ENCODE measurements at places on chromosomes 4 and X. TPM values are rescaled to one million over a fixed set of nuclear protein-coding genes. Genes with fewer than 3 reads are reported as not detected.

DNA sequence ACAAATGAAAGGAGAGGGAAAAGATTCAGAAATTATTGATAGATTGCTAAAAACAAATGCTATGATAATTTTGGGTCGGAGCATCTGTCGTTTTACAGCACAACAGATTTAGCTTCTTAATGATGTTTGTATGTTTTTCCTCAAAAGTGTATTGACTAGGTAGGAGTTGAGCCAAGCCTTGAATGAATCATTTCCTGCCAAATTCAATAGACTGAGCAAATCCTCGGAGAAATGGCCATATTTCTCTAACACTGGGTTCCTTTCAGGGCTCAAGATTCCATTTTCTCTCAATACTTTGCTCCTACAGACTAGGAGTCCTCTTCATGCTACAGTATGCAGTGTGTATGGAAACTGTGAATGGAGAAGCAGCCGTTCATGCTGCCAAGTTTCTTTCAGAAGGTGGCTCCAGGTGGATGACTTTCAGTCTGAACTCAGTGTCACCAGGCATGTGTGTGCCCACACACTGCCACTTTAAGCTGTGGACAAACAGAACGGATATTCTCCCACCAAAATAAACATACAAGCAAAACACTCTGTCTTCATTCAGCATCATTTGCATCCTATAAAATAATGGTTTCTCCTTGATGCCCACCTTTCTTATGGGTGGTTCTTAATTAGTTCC lies 146.0 kb downstream of the TBL1X start:
- peak; percentile 17 for DNase-seq

- DNase-seq: no peak
Observed at GRCh38 chrX:26411045-26411444, 195.1 kb downstream of the MAGEB5 start.

Gene GAGE12E
- not detected for total RNA-seq

Gene GC
- not detected for total RNA-seq

GRCh38 chr4:99653916-99654315 lies 3.7 kb downstream of the C4orf54 start:
- DNase-seq: no peak

Gene NKX6-1
- 0.10 TPM for total RNA-seq

Gene SASH3
- total RNA-seq: 1.7 TPM

DNA sequence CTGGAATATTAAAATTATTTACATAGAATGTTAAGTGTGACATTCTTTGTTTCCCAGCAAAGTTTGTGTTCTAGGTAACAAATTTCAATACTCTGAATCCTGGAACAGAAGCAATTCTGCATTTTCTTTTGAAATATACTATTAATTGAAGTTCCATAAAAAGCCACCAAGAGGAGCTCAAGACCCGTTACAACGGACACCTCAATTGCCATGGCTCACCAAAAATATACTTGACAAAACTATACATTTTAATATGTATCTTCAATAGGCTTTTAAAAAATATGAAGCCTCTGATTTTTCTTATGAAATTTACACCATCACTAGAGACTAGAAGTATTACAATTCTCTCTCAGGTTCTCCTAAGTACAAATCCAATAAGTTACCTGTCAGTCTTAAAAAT lies 111.4 kb downstream of the NYX start:
- DNase-seq: no peak
